Fibroblast of the aortic adventitia (primary cell): ENCODE measurements at places on chromosomes 2 and 18. TPM values are rescaled to one million over a fixed set of nuclear protein-coding genes. Genes with fewer than 3 reads are reported as not detected.

DNA sequence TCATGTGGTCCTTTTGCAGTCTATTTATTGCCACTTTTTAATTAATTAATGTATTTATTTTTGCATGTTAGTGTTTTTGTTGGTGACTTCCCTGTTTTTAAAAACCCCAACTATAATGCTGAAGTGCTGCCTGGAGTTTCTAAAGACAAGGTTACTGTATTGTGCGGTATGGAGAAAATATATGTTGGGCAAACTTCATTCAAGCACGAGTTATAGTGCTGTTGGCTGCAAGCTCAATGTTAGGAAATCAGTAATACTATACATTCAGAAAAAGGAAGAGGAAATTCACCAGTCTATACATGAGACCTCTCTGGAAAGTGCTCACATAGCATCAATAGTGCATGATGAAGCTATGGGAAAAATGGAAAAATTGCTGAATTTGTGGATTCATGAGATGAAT lies 15.4 kb upstream of the RBMS1 start:
- no peak for DNase-seq

DNA sequence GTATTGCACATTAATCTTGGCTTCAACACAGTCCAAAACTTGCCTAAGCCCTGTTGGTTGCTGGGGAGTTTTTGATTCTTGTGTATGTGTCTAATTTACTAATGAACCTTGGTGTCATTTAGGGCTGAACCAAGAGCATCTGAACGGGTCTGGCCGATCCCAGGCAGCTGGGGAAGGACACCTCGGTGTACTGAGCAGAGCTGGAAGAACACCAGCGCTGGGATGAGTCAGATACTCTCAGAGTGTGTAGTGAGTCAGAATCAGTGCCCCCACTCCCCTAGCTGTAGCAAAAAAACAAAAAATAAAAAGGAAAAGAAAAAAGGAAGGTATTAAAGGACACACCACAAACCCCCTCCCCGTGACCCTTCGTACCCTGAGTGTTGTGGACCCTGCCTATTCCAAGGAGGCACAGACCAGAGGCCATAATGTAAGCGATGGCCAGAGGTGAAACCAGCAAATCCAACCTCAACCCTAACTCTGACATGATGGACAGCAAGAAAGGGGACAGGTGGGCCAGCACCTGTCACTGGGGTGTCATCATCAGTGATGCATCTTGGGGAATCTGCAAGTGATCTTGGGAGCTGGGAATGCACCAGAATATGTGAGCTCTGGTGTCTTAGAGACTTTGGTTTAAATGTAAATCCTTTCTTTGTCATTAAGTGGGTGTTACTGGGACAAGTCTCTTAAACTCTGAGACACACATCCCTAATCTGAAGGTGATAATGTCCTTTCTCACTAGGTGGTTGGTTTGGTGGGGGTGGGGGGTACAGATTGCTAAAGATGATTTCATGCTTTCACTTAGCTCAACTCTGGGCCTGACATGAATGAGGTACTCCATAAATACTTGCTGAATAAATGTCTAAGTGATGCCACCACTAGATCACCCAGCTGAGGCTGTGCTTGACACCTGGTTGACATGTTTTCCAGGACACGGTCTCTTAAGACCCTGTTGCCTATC lies 34.2 kb upstream of the NCOA1 start:
- DNase-seq: peak; percentile 79

GRCh38 chr2:152367547-152368390 lies 32.8 kb downstream of the FMNL2 start:
- no peak for DNase-seq

DNA sequence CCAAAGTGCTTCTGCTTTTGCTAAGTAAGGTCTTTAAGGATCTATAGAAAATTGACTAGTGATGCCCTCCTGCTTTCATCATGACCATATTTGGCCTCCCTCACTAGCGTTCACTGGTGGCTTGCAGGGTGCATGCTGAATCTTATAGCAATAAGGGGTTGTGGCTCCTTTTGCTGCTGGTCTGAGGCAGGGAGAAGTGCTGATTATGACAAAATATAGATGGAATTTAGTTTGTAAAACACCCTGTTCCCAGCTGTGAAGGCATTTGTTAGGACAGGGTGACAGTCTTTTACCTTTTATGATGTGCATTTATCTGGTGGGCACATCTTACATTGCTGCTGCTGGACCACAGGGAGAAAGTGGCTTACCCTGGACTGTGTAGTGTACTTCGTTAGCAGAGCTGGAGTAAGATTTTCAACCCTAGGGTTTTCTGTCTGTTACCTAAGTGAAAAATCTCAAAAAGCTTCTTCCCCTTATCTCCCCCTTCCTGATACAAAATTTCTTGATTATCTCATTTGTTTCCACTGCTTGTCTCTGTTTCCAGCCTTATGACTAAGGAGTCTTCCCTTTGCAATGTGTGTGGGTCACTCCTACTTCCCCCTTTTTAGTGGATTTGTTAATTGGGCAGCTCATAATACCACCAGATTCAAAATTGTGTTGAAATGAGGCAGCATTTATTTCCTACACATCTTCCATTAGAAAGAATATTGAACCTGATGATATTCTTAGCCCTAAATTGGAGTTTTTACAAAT lies 21.2 kb upstream of the RPL37A start:
- DNase-seq: no peak

DNA sequence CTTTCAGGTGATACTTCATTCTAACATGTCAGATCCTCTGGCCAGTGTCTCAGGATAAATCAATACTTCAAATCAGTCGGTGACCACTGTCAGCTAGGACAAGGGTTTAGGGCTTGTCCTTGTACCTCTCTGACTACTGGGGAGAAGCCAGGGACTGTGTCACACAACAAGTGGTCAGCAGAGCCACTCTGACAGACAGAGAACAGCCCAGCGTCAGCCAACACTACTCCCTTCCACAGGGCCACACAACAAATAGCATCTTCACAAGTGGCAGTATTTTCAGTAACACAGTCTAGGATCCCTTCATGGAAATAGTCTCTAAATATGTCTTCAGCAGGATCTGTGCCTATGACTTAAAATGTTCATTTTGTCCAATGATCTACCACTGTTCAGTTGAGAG lies 14.2 kb downstream of the FLACC1 start:
- no peak for DNase-seq

- no peak for DNase-seq
Measured at GRCh38 chr18:77344786-77345500, 95.3 kb downstream of the GALR1 start.

DNA sequence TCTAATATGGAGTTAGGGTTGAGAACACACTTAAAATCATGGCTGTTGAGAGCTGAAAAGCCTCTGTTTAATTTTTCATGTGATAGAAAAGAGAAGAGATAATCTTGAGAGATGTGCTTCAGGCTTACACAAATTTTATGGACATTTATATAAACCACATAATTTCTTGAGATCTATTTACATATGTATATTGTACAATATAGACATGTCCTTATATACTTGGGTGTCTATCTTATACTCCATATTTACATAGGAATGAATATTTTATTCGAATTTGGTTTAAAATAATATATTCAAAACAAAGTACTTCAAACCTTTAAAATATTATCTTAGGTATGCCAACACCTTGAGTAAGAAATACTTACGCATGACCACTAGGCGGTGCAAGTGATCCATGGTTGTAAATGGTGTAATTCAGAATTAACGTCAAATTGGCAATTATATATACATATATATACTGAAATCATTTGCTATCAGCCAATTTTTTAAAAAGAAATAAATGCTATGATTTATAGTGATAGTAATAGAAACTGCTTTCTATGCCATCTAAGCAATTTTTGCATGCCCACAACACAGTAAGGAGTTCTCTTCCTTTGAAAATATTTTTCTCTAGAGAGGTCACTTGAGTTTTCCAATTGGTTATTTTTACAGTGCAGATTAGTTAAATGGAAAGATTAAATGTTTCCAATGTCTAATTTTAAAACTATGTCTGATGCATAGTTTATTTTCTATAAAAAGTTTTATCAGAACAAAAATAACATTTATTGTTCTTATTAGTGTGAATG lies 37.6 kb upstream of the SPAG16 start:
- peak; percentile 76 for DNase-seq

DNA sequence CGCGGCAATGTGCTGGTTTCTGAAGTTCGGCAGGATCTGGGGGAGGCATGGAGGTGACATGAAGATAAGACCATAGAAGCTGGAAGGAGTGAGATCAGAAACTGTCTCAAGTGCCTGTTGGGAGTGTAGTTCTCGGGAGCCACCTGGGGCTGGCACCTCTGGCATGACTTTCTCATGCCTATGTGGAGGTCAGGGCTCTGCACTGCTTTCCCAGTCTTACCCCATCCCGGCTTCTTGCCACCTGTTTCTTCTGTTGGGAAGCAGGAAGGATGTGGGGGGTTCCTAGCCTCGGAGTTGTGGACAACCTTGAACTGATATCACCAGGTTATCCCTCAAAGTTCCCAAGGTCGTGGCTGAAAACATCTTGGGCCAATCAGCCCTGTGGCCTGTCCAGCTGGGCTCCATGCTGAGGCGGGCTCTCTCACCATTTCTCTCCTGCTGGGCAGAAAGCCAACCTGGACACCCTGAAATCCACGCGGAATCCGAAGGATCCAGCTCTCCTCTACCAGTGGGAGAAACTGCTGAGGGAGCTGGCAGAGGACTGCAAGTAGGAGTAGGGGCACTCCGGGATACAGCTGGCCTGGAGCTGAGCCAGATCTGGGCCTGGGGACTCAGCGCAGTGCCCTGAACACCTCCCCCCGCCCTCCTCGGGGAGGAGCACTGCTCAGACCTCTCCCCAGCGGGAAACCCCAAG lies 42.5 kb downstream of the FER1L5 start:
- DNase-seq: no peak

DNA sequence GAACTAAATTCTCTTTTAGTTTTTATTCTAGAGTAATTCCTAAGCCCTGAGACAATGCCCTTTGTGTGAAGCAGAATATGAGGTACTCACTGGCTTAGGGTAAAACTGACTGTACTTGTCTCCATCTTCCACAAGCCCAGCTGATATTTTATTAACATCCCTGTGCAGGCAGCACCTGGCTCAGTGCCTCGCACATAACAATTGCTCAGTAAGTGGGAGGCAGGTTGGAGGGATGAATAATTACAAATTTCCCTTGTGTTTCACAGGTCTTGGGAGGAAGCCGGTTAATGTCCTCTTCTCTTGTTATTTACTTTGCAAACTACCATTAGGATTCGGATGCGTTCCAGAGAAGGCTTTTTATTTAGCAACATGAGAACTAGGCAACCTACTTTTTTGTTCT lies 249.8 kb upstream of the FSHR start:
- DNase-seq: no peak

DNA sequence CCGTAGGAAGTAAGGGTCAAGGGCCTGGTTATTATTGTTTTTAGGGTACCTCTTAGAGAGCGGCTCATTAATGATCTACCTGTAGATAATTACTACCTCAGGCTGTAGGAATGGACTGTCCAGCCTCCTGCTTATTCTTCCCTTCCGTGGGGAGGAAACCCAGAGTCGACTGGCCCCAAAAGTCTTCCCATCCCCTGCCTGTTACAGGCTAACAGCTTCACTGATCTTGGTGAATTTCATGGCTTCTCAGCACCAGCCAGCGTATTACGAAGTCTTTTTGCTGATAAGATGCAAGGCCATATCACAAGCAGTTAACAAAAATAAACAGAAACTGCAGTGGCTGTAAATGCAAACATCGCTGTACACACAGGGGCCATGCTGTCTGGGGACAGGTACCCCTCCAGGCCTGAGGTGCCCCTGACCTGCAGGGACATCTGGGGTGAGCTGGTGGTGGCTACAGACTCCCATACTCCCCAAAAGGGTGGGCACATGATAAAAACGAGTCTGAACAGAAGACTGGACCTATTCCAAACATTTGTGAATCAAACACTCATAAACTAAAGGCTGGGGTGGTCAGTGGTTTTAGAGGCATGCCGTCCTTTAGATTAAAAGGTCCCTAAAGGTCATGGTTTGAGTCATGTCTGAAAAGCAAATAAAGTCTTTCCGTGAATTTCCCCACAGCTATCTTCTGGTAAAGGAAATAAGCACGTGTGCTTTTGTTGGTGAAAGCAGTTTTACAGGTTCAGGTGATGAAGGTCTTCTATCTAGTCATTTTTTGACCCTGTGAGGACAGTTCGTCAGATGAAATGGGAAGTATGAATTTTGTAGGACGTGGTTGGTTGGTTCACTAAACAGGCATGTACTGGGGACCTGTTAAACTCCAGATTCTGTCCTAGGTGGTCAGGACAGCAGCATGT lies 36.7 kb downstream of the TTC39C start:
- DNase-seq: peak; percentile 44

DNA sequence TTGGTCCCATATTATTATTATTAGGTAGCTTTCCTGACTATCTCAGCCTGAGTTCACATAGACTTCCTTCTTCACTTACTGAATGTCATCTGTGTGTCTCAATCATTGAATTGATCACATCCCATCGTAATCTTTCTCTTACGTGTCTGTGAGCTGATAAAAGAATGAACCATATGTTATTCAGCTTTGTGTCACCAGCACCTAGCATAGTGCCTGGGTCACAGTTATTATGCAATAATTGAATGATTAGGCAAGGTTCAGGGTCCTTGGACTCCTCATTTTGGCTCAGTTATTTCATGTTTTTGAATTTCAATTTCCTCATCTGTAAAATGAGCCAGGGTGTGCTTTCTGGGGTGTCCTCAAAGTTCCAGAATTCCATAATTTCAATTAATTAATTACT lies 107.2 kb downstream of the ZEB2 start:
- DNase-seq: no peak

GRCh38 chr2:226396541-226396940 lies 403.1 kb downstream of the IRS1 start:
- no peak for DNase-seq

GRCh38 chr18:36470896-36471295 lies 173.4 kb downstream of the FHOD3 start:
- DNase-seq: no peak

DNA sequence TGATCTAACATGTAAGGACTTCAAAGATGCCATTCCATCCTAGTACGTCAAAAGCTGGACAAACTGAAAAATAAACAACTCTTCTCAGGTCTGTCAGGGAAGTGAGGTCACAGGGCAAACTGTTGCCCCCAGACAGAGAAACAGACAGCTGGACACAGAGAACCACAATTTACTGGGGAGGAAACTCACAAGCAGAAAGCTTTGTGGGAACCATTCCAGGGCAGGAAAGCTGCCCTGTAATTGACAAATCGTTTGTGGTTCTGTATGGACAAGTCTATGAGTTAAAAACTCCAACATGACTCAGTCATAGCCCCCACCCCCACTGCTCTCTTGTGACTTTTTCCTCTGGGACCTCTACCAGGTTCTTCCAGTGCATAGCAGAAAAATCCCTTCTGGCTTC lies 28.4 kb downstream of the MCEE start:
- DNase-seq: peak; percentile 74

GRCh38 chr18:58496231-58496630 lies 132.7 kb downstream of the ALPK2 start:
- DNase-seq: peak; percentile 30

Gene CDH7
- total RNA-seq: not detected in 2 replicates

Gene RGPD8
- total RNA-seq: 16.4 and 22.1 TPM in 2 replicates

Gene PAX3
- not detected in 2 replicates for total RNA-seq

Gene OSR1
- total RNA-seq: 35.8 and 117 TPM in 2 replicates

Gene TFCP2L1
- total RNA-seq: under 0.01 TPM in 1 of 2 replicates, not detected in the other

Gene SNRNP27
- 49.4 and 53.6 TPM in 2 replicates for total RNA-seq

Gene IL37
- total RNA-seq: not detected in 2 replicates

Gene ADGRF3
- 0.09 TPM in 1 of 2 replicates, not detected in the other for total RNA-seq

Gene MFSD2B
- total RNA-seq: not detected in 2 replicates
